Ureter (tissue), 1 donor: ENCODE measurements at places on chromosomes 5 and 9. TPM values are rescaled to one million over a fixed set of nuclear protein-coding genes. Genes with fewer than 3 reads are reported as not detected.
A peak's percentile ranks its signal among the peaks of the same experiment; 100 is the strongest.

DNA sequence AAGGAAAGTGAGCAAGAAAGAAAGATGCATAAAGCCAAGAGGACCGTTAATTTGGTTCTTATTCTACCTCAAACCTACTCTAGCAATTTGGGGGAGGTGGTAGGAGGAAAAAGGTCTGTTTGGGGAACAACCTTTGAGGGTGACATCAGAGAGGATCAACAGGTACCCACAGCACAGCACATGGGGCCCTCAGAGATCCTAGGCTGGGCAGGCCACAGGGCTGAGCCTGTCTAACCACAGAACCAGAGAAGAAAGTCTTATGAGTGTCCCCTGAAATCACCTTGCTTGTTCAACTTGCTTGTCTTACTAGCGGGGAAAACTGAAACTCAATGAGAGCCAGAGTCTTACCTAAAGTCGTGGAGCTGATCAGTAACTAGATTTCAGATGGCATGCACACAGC lies 385.2 kb downstream of the SPOCK1 start:
- DNase-seq: no peak

FOXI1 gene
- total RNA-seq: not detected

DNA sequence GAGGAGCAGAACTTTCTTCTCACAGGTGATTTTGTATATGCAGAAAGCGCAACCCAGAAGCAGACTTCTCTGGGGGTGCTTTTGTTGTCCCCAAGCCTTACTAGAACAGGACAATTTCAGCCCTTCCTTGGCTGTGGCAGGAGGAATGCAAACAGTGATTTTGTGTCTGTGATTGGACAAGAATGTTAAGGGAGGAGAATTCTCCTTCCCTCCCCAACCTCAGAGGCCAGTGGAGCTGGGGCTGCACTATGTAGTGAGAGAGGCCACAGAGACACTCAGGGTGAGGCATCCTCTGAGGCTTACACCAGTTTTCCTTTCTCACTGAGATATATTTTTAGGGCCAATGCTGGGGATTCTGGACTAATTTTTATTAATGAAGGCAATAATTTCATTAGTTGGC lies 58.8 kb downstream of the ZNF366 start:
- no peak for DNase-seq

DNA sequence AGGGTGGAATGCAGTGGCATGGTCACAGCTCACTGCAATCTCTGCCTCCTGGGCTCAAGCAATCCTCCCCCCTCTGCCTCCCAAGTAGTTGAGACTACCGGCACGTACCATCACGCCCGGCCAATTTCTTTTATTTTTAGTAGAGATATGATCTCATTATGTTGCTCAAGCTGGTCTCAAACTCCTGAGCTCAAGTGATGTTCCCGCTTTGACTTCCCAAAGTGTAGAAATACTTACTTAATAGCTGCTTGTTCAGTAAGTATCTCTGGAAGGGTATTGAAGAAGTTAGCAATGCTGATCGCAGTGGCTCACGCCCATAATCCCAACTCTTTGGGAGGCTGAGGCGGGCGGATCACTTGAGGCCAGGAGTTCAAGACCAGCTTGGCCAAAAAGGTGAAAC lies 35.7 kb upstream of the PLIN2 start:
- DNase-seq: peak; percentile 65

GRCh38 chr5:131373265-131373664 lies 109.4 kb downstream of the CDC42SE2 start:
- DNase-seq: no peak

DNA sequence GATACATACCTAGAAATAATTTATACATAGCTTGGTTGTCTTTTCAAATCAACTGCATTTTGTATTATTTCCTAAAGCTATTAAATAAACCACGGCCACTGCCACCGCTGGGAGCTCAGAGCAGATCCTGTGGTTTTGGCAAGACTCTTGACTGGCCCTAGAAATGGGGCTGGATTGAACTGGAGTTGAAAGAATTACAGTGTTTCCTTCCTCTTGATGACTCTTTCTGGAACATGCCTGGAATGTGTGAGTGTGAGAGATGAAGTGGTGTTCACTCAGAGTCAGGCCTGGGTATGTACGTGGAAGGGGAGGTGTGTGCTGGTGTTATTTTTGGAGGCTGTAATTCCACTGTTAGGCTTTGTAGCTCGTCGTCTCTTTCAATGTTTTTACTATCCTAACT lies 45.9 kb downstream of the TEK start:
- no peak for DNase-seq

DNA sequence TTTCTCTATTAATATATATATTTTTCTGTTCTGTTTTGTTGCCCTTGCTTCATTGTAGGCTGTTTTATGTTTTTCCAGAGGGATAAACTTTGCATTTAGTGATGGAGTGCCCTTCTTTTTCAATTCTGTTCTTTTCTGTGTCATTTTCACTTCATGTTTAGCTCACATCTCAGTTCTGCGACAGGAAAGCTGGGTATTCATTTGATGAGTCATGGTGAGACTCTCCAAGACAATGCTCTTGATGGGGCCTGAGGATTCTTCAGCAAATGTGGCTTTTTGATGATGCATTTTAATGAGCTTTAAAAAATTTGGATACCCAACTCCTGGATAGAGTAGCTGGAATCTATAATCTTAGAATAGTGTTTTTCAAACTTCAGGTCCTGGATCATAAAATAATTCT lies 56.5 kb upstream of the SPATA31D4 start:
- no peak for DNase-seq

DNA sequence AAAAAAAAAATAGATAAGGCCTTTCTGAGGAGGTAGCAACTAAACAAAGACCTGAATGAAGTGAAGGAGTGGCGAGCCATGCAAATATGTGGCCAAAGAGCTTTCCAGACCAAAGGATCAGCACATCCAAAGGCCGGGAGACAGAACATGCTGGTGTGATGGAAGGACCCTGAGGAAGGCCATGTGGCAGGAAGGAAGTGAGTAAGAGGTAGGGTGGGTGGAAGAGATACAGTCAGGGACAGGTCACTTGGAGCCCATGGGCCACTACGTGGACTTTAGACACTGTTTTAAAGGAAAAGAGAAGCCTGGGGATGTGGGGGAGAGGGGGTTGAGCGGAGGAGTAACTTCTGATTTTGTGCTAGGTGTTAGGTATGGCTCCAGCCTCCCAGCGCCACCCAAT lies 31.3 kb downstream of the SPRY4 start:
- no peak for DNase-seq

GRCh38 chr5:14552017-14552416 lies 29.6 kb upstream of the OTULINL start:
- no peak for DNase-seq

GRCh38 chr5:142756576-142756975 lies 13.6 kb upstream of the ARHGAP26 start:
- DNase-seq: no peak

DNA sequence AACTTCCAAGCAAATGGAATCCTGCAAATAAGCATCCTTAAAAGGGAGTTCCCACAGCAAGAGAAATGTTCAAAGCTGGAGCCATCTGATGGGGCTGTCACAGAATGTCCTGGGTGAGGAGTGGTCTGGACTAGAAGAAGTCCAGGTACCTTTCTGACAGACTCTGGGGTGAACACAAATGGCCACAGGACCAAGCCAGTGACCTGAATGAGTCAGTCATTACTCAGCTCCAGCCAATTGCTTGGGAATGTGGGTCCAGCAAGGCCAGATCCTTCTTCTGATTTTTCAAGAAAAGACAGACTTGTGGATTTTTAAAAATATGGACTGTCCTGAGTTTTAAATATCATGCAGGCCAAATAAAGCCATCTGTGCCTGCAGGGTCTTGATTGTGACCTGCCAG lies 30.1 kb downstream of the GALNT10 start:
- no peak for DNase-seq

DNA sequence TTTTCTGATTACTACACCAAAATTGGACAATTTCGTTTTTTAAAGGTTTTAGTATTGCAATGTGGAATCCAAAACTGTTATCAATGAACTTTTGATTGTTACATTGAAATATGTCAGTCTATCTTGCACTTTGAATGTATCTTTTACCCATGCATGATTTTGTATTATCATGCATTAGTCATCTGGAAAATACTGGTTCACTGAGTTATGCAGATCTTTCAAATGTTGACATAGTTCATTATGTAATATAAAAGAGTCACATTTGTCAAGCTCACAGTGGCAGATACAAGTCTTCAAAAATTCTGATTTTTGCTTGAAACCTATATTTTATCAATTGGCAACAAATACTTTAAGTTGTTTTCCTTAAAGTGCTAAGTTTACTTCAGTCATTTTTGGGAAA lies 85.2 kb downstream of the NR3C1 start:
- DNase-seq: no peak

GRCh38 chr9:80378669-80379293 lies 807.0 kb downstream of the TLE4 start:
- no peak for DNase-seq

CCDC187 gene
- total RNA-seq: 9.0 TPM

TMEM8B gene
- total RNA-seq: 32.3 TPM

ANGPTL2 gene
- total RNA-seq: 22.2 TPM

- DNase-seq: no peak
Observed at GRCh38 chr9:135240871-135241311, 153.4 kb downstream of the OLFM1 start.

- no peak for DNase-seq
Observed at GRCh38 chr5:92409134-92409533, 1026.0 kb upstream of the ARRDC3 start.

- DNase-seq: no peak
Observed at GRCh38 chr5:151146061-151146460, 11.5 kb downstream of the ANXA6 start.

- no peak for DNase-seq
Observed at GRCh38 chr9:5953743-5954707, 61.4 kb downstream of the RANBP6 start.

DNA sequence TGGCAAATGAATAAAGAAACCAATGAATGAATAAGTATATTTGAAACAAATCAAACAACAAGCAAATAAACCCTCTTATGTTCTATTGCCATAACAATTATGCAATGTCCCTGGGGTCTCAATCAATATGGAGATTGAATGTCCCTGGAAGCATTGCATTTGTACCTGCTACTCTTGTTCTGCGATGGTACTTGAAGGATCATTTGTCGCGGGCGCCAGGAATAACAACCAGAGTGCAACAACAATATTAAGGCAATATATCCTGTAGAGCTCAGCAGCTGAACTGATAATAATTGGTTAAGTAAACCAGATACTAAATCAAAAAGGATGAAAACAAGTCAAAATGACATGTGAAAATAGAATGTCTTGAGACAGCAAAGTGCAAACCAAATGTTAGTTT lies 1001.9 kb upstream of the NUDT12 start:
- no peak for DNase-seq

ADGRV1 gene
- total RNA-seq: 4.7 TPM

GRCh38 chr5:61866930-61867329 lies 439.1 kb upstream of the KIF2A start:
- no peak for DNase-seq

GRCh38 chr5:3056866-3057265 lies 305.4 kb upstream of the IRX2 start:
- DNase-seq: no peak

DNAJB5 gene
- 24.2 TPM for total RNA-seq
